NCI-H1105 (cell line): ENCODE measurements at places on chromosomes 6 and 20.

DNA sequence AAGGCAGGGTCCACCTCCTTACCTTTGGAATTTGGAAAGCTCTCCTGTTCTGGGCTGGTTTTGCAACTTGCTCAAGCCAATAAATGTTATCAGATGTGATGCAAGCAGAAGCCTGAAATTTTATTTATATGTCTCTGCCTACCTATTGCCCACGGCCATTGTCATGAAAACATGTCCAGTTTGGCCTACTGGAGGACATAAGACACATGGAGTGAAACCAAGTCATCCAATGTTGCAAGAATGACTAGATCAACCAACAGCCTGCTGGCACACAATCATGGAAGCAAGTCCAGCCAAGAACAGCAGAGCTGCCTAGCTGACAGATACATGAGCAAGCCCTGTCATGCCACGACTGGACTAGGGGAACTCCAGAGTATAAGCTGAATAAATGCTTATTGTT, 56.7 kb upstream of the IRAK1BP1 start:
- DNase-seq: no peak

- DNase-seq: no peak
These were observed 358.5 kb upstream of the RUNX2 start for GRCh38 chr6:44969446-44970185.

- DNase-seq: no peak
These were observed at the start of gene CST9L for GRCh38 chr20:23568320-23568970. CST9L (minus strand) TSS chr20:23568484; CDS start chr20:23568450, 34 bp downstream.

DNA sequence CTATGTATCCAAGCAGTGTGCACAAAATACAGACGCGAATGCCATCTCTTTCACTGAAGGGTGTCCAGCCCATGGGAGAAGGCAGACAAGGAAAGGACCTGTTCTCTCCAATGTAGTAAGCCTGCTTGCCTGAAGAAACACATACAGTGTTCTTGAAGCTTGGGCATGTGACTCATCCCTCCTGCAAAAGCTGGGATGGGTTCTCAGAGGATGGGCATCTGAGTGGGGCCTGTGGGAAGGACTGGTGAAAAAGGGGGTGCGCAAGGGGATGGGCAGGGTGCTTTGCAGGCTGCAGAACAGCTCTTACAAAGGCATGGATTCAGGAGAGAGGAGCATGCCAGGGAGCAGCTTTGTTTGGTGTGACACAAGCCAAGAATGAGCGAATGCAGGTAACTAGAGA, 128.1 kb downstream of the FYN start:
- no peak for DNase-seq

DNA sequence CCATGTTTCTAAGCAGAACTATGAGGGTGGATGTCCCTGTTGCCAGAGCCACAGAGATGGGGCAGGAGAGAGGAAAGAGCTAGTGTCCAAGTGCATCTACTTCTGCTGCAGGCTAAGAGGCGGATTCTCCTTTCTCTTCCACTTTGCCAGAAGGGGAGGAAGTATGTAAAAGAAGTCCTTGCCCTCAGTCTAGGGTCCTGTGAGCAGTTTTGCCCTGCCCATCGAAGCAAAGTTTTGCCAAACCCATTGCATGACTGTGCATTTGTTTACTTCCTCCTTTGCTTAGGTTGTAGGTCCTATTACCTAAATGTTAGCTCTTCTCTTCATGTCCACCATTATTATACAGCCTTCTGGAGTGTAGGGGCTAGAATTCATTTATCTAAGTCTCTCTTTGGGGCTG, 106.2 kb upstream of the ARMC2 start:
- no peak for DNase-seq

DNA sequence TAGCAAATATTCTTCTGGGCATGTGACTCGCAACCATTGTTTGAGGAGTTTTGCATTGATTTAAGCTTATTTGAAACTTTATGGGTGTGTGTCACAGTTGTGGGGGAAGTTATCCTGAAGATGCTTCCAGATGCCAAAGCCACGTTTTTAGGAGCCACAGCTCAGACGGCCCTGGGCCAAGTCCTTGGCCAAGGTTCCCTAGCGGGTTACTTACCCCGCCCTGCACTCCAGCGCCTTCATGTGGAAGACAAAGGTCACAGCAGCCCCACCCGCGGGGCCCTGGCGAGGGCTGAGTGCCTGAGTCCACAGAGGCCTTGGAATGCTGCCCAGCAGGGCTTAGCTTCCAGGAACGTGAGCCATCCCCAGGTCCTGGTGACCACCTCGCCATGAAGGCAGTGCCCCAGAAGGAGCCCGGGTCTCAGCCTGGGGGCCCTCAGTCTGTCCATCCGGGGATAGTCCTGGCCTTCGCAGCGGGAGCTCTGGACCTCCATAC, 308.3 kb downstream of the CDH4 start:
- no peak for DNase-seq

DNA sequence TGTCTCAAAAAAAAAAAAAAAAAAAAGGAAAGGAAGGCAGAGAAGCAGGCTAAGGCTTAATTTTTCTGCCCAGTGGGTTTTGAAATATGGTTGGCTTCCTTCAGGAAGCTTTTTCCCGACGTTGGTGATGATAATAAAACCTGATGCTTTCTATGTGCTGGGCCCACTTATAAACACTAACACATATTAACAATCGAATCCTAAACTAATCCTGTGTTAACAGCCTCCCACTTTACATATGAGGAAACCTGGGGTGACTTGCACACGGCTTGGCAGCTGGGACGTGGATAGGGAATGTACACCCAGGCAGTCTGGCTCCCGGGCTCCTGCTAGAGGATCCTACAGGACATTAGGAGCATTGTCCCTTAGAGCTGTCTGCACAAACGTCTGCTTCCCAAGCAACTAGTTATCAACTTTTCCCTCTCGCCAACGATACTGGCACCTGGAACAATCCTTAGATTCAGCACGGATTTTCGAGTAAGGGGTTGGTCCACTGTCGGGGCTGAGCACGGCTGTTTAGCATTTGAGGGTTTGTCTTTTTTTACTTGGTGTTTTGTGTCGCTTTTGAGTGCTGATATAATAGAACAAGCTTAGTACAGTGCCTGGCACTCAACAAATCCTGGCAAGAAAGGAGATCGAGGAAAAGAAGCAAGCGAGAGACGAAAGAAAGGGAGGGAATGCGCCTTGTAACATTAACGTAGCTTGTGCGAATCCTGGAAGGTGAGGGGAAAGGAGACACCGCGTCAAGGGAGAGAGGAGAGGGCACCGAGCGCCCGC, 622 bp upstream of the KIZ start:
- peak; percentile 40 for DNase-seq

DNA sequence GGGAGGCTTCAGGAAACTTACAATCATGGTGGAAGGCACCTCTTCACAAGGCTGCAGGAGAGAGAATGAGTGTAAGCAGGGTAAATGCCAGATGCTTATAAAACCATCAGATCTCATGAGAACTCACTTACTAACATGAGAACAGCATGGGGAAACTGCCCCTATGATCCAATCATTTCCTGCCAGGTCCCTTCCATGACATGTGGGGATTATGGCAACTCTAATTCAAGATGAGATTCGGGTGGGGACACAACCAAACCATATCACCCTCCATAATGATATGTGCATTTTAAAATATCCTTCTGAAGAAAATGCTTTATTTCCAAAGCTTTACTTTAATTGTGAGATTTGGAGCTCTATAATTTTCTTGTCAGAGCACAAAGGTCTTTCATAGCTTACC, 154.1 kb upstream of the CENPW start:
- DNase-seq: no peak

- DNase-seq: no peak
These were observed 40.3 kb upstream of the GFOD1 start for GRCh38 chr6:13527671-13528056.

DNA sequence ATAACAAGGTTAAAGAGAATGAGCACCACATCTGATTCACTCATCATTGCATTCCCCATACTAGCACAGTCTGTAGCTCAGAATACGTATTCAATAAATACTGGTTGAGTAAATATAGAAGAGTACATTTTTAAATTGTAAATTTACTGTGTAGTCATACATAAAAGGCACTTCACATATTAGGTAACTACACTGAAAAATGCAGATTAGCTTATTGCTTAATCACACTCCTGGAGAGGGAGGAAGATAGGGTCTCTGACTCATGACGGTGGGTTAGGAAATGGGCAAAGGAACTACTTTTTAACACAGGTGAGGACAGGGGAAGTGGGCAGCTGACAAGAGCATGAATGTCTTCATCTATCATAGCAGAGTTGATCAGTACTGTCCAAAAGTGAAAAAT, 133.2 kb downstream of the TBC1D32 start:
- no peak for DNase-seq

GRCh38 chr6:94215552-94215951, 796.2 kb upstream of the EPHA7 start:
- no peak for DNase-seq

DNA sequence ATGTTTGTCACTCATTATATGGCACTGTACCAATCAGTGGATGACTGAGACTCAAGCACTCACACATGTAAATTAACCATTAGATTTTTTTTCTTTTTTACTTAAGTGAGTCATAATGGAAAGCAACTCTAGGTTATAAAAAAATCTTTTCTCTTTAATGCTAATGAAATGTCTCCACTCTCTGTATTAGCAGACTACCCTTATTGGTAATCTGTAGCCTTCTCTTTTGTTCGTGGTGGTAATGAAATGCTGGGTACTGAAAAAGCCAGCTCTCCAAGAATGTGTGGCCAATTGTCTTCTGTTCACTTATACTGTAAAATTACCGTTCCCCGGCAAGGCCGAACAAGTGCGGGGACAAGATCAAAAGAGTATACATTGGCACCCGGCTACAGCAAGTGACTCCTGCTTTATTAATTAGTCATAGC, 69.0 kb downstream of the AFG1L start:
- DNase-seq: no peak

DNA sequence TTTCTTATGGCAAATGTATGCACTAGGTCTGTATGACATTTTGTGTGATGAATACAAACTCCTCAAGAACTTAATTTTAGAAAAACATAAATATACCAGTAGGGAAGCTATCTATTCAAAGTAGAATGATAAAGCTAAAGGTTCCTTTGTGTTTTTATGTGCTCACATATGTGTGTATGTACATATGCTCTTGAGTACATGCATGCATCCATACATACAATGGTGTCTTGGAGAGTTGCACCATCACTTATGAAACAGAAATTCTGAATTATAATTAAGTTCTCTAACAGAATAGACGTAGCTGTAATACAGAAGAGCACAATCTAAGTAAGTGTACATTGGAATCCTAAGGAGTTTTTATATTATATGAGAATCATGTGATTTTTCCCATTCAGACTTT, 2.3 kb downstream of the NKAIN2 start:
- peak; percentile 17 for DNase-seq

DNA sequence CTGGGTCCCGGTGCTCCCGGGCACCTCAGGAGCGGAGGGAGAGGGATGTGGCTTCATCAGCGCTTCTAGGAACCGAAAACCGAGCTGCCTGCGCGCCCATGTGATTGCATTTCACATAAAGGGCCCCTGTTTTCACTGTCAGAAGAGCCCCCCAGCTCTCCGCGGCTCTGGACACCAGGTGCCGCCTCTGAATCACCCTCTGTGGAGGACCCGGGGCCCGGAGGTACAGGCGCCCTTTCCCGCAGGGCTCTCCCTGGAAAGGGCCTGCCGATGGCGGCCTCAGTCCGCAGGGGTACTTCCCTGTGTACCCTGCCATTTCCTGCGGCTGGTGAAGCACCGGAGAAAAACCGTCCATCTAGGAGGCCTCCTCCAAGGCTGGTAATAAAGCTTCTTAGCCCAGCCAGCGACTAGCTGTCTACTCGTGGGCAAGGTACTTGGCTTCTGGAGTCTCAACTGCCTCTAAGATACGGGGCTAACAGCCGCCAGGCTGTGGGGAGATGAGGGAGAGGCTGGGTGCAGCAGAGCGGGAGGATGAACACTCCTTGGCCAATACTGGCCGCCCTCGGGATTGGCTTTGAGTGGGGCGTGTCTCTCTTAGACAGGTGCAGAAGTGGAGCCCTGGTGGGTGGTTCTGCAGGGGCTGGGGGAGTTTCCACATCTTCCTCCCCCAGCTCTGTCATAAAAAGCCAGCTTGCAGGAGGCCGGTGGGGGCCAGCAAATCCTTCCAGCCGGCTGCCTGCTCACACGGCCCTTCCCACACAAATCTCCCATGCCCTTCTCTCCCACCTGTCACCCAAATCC, 1.6 kb downstream of the PPP1R16B start:
- no peak for DNase-seq

DNA sequence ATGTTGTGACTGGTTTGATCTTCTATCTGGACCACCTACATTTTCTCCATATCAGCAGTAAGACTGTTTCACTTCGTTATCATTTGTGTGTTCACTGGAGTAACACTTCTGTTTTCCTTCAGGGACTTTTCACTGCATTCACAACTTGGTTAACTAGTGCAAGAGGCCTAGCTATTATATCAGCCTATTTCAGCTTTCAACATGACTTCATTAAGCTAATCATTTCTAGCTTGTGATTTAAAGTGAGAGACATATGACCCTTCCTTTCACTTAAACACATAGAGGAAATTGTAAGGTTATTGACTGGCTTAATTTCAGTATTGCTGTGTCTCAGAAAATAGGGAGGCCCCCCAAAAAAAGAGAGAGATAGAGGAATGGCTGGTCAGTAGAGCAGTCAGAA, 622.8 kb upstream of the NRSN1 start:
- no peak for DNase-seq

DNA sequence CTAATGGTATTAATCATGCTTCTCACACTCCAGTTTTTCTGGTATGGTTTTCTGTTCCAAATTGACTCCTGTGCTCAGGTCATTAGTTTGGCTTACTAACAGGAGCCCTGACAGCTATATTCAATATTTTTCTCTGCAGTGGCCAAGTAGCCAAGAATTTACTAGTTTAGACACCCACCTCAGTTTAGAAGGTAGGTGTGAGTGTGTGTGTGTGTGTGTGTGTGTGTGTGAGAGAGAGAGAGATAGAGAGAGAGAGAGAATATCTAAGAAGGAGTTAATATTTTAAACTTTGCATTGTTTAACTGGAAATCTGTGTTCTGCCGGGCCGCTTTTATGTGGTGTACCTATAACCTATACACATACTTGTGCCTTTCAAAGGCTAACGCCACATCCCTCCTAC, 18.5 kb downstream of the JARID2 start:
- DNase-seq: no peak

DNA sequence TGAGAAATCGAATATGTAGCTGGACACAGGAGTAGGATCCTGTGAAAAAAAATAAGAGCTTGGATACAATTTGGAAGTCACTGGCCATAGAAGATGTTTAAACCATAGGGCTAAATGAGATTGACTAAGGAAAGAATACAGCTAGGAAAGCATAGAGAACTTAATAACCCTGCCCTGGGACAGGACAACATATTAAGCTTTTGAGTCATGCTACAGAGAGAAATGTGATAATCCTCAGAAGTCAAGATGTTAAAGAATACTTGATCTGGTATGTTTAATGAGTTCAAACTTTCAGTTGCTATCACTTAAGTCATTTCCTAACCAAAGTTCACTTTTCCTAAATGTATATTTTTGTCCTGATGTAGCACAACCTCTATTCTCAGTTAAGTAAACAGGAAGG, 154.6 kb upstream of the TSHZ2 start:
- DNase-seq: no peak

DNA sequence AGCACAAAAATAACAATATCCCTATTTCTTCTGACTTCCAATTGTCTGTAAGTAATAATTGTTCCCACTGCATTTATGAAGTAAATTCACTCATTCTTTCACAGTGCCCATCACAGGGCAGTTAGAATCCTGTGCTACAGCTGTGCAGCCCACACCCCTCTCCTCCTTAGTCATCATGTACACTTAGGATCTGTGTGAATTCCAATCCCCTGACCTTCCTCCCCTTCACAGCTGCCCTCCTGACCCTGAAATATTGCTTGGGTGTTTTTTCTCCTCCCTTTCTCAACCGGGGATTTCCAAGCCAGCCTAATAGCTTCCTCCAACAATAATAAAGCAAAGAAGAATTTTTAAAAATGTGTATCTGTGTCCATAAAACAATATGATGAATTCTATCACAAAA, 91.5 kb upstream of the BEND6 start:
- DNase-seq: no peak

GRCh38 chr6:18413381-18413780, 26.2 kb downstream of the RNF144B start:
- no peak for DNase-seq
